ENCODE measurements at places on chromosomes 2 and 18. TPM values are rescaled to one million over a fixed set of nuclear protein-coding genes. Genes with fewer than 3 reads are reported as not detected.

DNA sequence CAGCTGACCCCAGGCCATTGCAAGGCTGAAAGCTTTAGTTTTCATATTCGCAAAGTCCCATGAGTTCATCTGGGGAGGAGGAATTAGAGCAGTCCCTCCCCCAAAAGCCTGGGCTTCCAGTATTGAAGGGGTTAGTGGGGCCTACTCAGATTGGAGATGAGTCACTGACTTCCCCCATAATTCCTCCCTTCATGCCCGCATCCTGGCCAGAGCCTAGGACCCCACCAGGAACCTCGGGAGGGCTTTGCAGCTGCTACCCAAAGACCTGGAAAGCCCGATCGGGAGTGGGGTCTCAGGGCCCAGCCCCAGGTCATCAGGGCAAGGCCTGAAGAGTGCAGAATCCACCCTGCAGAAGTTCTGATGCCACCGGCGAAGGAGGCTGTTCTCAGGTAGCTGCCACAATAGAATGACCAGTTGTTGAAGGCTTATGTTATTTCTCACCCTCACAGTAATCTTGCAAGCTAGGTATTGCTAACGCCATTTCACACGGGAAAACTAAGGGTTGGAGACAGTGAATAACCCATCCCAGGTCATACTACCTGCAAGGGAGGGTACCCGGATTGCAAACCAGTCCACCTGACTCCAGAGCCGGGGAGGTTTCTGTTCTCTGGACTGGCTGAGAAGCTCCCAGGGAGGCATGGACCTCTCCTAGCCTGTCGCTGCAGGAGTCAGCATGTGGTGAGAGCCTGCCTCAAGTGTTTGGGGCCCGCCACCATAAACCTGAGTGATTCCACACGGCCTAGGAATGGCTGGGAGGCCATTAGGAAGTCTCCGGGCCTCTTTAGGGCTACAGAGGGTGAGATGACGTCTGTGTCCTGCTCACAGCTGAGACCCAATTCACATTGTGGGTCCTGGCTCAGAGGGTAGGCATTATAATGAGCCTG is 5.8 kb upstream of the ARID5A start:
- peak; percentile 48 for DNase-seq

- no peak for DNase-seq
Measured at GRCh38 chr18:69528435-69528834, 127.7 kb downstream of the DOK6 start.

DNA sequence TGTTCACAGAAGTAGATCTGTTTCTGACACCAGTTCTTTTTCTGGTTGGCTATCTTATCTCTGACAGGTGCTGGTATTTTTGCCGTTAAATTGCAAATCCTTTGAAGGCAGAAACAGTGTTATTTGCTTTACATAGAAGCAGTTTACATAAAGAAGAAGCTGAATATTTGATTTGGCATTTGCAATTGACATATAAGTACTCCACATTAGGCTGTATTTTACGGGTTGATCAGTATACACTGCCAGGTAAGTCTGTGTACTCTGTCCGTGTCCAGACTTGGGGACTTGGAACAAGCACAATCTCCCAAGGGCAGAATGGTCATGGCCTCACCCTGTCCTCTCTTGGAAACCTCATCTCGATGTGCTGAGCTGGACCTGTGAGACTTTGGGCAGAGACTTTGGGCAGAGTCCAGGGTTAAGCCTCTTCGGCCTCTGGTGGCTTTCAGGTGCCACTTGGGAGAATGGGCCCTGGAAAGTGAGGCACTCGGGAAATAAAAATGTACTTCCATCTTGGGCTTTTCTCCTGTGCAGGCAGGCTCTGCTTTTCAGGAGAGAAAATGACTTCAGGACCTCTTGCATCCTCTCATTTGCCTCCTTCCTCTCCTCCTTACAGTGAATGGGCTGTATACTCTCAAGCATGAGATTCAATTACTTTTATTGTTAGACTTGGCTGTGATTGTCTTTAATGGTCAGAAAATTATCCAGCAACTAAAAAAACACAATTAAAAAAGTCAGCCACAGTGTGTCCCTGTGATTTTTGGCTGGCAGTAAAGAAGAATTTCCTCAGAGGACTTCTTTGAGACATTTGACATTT is 108.5 kb downstream of the RAPGEF4 start:
- DNase-seq: no peak

ALS2 gene
- 26.2 TPM for total RNA-seq

DNA sequence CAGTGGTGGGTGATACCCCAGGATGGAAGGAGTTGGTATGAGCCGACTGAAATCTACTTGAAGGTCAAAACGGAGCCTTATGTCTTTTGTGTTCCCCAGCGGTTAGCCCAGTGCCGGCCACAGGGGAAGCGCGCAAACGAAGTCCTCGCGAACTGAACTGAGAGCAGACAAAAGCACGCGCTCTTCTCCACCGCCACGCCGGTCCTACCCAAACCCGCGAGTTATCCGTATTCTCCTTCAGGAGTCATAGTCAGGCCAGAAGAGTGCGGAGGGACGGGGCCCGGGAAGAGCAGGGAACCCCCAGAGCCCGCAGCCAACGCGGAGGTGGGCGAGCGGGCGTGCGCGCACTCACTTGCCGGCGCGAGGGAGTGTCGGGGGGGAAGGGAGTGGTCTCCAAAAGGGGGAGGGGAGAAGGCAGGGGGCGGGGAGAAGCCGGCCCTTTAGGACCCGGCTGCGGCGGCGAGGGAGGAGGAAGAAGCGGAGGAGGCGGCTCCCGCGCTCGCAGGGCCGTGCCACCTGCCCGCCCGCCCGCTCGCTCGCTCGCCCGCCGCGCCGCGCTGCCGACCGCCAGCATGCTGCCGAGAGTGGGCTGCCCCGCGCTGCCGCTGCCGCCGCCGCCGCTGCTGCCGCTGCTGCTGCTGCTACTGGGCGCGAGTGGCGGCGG is at the start of gene IGFBP2:
Gene IGFBP2, plus strand, starts transcription at position 469 of the 664 bp plus-strand sequence. Its CDS starts 104 bp downstream, at position 573.
- DNase-seq: no peak

GRCh38 chr2:169119851-169120250 is 50.5 kb downstream of the DHRS9 start:
- no peak for DNase-seq

DNAH6 gene
- total RNA-seq: 1.1 TPM

DNA sequence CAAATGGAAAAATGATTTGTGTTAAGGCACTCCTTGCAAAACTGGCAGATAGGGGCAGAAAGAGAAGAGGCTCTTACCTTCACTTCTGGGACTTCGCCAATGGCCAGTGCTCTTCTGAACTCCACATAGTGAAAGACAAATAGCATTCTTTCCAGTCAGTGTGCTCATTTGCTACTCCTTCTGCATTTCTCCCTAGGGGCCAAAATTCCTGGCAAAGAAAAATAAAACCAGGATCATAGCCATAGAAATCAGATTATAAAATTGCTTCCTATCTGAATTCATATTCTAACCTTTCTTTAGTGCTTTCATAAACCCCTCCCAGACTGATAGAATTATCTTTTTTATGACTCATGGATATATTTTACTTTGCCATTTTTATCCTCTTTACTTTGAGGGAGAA is 56.9 kb upstream of the PELI1 start:
- DNase-seq: no peak
